ENCODE measurements at places on chromosomes 4 and X. TPM values are rescaled to one million over a fixed set of nuclear protein-coding genes. Genes with fewer than 3 reads are reported as not detected.

DNA sequence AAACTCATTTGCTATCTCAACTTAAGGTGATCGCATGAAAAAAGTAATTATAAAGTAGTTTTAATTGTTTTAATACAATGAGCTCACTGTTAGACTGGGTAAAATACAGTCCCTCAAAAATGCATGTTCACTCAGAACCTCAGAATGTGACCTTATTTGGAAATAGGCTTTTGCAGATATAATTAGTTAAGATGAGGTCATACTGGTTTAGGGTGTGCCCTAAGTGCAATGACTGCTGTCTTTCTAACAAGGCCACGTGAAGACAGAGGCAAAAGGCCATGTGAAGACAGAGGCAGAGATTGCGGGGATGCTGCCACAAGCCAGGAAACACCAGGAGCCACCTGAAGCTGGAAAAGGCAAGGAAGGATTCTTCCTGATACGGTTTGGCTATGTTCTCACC is 262.1 kb downstream of the NKX6-1 start:
- no peak for DNase-seq

GRCh38 chrX:21870494-21870893 is 14.7 kb downstream of the YY2 start:
- DNase-seq, result no peak

The UVSSA gene
- 9.4 TPM for polyA plus RNA-seq

The CXCL11 gene
- not detected for polyA plus RNA-seq

DNA sequence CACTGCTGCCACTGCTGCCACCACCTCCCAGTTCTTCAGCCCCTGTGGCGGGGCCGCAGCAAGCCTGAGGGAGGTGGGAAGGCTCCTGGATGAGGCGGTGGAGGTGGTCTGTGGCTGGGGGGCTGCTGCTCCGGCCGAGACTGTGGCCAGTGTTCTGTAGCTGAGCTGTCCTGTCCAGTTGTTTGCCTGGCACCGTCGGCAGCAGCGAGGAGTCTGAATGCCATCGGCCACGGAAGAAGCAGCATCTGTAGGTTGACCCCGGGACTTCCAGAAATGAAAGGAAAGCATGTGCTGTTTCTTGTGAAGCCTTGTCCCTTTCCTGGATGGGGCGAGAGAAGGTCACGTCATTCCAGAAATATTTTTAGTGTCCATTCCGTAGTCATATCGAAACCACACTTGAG is 3.3 kb downstream of the C4orf54 start:
- no peak for DNase-seq

DNA sequence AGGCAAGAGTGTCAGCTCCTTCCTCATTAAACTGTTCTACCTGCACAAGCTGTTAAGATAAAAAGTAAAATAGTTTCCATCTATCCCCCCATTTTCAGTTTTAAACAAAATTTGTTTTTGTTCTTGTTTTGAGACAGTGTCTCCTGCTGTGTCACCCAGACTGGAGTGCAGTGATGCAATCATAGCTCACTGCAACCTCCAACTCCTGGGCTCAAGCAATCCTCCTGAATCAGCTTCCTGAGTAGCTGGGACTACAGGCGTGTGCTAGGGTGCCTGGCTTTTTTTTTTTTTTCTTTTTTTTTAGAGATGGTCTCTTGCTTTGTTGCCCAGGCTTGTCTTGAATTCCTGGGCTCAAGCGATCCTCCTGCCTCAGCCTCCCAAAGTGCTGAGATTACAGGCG is 105.4 kb downstream of the HS6ST2 start:
- no peak for DNase-seq

The USP17L26 gene
- not detected for polyA plus RNA-seq

DNA sequence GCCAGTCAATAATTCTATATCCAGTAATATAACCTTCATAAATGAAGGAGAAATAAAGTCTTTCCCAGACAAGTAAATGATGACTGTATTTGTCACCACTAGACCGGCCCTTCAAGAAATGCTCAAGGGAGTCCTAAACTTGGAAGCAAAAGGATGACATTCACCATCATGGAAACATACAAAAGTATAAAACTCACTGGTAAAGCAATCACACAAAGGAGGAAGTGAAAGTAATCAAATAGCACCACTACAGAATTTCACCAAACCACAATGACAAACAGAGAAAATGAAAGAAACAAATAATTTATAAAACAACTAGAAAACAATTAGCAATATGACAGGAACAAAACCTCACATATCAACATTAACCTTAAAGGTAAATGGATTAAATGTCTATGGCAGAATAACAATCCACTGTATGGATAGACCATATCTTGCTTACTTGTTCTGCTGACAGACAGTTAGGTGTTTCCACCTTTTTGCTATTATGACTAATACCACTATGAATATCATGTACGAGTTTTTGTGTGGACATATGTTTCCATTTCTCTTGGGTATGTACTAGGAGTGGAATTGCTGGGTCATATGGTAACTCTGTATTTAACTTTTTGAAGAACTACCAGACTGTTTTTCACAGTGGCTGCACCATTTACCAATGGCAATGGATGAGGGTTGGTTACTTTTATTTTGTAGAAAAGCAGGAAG is 44.9 kb downstream of the NAT8L start:
- no peak for DNase-seq

DNA sequence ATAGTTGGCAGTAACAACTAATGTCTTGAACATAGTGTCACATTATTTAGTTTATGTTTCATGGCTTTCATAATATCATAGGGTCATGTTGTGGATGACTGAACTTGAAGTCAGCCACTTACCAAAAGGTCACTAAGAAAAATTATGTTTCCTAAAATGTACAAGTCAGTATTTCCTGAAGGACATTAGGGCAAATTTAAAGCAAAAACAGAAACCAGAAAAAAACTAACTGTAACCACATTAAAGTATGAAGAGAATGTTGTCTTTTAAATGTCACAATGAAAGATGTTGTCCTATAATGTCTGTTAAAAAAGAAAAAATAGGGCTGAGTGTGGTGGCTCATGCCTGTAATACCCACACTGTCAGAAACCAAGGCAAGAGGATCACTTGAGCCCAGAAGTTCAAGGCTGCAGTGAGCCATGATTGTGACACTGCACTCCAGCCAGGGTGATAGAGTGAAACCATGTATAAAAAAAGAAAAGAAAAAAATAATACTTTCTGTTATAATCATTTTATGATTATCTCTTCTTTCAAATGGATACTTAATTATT is 55.8 kb downstream of the HHIP start:
- DNase-seq, result no peak

GRCh38 chrX:136630881-136631280 is 17.1 kb upstream of the CD40LG start:
- DNase-seq, result no peak

The GYPB gene
- polyA plus RNA-seq, result not detected

The TCP11X1 gene
- not detected for polyA plus RNA-seq

- peak; percentile 55 for DNase-seq
Measured at GRCh38 chr4:7725951-7726350, 213.7 kb downstream of the AFAP1 start.

The CCNG2 gene
- 10.9 TPM for polyA plus RNA-seq

- no peak for DNase-seq
Measured at GRCh38 chr4:138086611-138087041, 155.5 kb downstream of the SLC7A11 start.

GRCh38 chrX:96713303-96713702 is 28.7 kb downstream of the DIAPH2 start:
- no peak for DNase-seq

The TLR10 gene
- polyA plus RNA-seq, result not detected

- peak; percentile 9 for DNase-seq
Measured at GRCh38 chr4:1285790-1286553, 3.7 kb upstream of the MAEA start.

The STATH gene
- not detected for polyA plus RNA-seq

The MAMLD1 gene
- 11.0 TPM for polyA plus RNA-seq

GRCh38 chr4:7503559-7504249 is 69.0 kb upstream of the PSAPL1 start:
- no peak for DNase-seq

DNA sequence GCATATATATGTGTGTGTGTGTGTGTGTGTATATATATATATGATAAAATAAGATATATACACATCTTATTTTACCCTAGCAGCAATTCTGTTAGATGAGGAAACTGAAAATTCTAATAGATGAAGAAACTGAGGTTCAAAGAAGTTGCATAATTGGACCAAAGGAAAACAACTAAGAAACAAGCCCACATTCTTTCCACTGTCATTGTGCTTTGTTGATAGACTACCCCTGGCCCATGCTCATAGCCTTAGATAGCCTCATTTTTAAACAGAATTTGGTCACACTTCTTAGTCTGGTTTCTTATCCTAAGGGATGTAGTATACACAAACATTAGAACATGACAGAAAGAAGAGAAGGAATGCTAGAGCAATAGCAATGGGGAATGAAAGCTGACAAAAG is 138.8 kb downstream of the NDST3 start:
- DNase-seq, result peak; percentile 27

GRCh38 chr4:2935762-2936743 is 27.2 kb downstream of the NOP14 start:
- no peak for DNase-seq

Measured in IMR-90 (cell line).